ENCODE measurements at places on chromosomes 16 and 17. TPM values are rescaled to one million over a fixed set of nuclear protein-coding genes. Genes with fewer than 3 reads are reported as not detected.

TOX3 gene
- total RNA-seq = not detected

DNA sequence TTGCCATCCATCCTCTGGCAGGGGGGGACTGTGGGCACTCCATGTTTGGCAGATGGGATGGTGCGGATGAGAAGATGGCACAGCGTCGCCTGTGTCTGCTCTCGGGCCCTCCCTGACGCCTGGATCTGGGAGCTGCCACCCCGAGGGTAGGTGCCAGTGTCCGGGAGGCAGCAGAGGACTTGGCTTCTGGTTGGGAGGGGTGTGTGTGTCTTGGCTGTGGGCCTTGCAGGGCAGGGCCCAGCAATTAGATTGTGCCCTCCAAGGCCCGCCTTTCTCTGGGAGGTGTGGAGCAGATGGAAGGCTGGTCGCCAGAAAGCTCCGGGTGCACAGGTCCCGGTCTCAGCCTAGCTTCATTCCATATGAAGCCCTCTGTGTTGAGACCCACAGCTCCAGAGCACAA, 1.4 kb downstream of the RAP1GAP2 start:
- no peak for DNase-seq
- H3K27ac ChIP-seq = peak overlapping the region; percentile 14
- no peak overlapping the region for H3K4me3 ChIP-seq
- peaks cover 8% of the 10 kb centered on the region for H3K4me1 ChIP-seq
- no peaks in the 10 kb centered on the region for H3K36me3 ChIP-seq

DNA sequence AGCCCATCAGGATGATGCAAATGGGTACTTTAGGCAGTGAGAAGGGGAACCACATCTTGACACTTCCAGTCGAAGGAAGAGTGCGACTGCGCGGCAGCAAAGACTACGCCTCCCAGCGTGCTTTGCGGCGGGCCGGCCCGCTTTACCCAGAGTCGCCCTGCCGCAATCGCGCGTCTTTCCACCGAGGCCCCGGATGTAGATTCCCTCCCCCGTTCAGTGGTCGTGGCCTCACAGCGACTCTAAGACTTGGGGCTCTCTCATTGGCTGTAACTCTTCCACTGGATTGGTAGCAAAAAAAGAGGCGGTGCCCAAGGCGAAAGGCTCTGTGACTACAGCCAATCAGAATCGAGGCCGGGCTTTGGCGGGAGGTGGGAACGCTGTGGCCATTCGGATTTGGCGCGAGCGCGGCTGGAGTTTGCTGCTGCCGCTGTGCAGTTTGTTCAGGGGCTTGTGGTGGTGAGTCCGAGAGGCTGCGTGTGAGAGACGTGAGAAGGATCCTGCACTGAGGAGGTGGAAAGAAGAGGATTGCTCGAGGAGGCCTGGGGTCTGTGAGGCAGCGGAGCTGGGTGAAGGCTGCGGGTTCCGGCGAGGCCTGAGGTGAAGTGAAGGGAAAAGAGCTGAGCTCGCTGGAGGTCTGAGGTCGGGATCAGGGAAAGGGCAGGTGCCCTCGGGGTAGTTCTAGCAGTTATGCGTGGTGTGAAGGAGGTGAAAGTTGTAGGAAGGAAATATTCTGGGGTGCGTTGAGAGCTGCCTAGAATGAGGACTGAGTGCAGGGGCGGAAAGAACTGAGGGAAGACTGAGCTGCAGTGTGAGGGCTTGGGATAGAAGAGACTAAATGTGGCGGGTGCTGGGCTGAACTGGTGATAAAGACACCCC, at the start of gene CDC6:
Gene CDC6 (plus strand): TSS at position 386 of the 876 bp plus-strand sequence. CDS start 1,542 bp downstream, outside the sequence.
- no peak within 1 kb of the TSS for H3K27ac ChIP-seq
- no peaks in the 10 kb centered on the region for H3K27me3 ChIP-seq
- no peaks in the 10 kb centered on the region for H3K36me3 ChIP-seq
- H3K4me3 ChIP-seq = peak within 1 kb of the TSS; percentile 56
- no peaks in the 10 kb centered on the region for H3K4me1 ChIP-seq
- peak; percentile 97 for DNase-seq

DNA sequence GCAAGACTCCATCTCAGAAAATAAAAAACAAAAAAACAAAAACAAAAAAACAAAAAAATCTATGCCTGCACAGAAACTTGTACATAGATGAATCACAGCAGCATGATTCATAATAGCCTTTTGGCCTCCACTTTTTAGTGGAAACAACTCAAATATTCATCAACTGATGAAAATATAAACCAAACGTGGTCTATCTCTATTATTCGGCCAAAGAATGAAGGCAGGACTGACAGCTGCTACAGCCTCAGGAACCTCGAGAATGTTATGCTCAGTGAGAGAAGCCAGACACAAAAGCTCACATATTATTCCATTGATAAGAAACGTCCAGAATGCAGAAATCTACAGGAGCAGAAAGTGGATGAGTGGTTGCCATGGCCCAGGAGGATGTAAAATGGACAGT, 19.8 kb downstream of the PPL start:
- DNase-seq = no peak
- no peaks in the 10 kb centered on the region for H3K27me3 ChIP-seq
- H3K4me3 ChIP-seq = no peak overlapping the region
- H3K27ac ChIP-seq = no peak overlapping the region
- H3K36me3 ChIP-seq = no peaks in the 10 kb centered on the region

All from heart right ventricle (tissue), 16 donors.